ENCODE measurements at places on chromosomes 11 and 22. TPM values are rescaled to one million over a fixed set of nuclear protein-coding genes. Genes with fewer than 3 reads are reported as not detected.

The KCNK4 gene
- total RNA-seq = 0.20 TPM

The ANO9 gene
- not detected for total RNA-seq

The TMPRSS5 gene
- total RNA-seq = 0.07 TPM

The CREB3L1 gene
- total RNA-seq = 45.2 TPM
